ENCODE measurements at places on chromosomes 7 and 10.

DNA sequence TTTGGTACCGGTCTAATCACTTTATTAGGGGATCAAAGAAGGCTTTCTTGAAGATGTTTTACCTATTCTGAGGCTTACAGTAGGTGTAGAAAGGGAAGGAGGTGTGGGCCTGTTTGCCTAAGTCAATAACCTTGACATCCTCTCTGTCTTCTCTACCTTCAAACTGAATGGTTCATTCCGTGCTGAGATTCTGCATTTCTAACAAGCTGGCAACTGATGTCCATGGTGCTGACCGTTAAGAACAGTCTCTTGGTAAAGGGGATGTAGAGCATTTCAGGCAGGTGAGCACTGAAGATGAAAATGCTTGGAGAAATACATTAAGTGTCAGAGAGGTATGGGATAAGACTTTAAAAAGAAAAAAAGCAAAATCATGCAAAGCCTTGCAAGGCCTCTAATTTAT, 51.5 kb upstream of the DGKB start:
- no peak for DNase-seq

GRCh38 chr10:4848356-4849041, 22.5 kb downstream of the AKR1E2 start:
- no peak for DNase-seq

GRCh38 chr7:42214060-42214679, 22.8 kb downstream of the GLI3 start:
- no peak for DNase-seq

- DNase-seq, result no peak
These were observed 414.7 kb downstream of the DGKB start for GRCh38 chr7:14487701-14488395.

DNA sequence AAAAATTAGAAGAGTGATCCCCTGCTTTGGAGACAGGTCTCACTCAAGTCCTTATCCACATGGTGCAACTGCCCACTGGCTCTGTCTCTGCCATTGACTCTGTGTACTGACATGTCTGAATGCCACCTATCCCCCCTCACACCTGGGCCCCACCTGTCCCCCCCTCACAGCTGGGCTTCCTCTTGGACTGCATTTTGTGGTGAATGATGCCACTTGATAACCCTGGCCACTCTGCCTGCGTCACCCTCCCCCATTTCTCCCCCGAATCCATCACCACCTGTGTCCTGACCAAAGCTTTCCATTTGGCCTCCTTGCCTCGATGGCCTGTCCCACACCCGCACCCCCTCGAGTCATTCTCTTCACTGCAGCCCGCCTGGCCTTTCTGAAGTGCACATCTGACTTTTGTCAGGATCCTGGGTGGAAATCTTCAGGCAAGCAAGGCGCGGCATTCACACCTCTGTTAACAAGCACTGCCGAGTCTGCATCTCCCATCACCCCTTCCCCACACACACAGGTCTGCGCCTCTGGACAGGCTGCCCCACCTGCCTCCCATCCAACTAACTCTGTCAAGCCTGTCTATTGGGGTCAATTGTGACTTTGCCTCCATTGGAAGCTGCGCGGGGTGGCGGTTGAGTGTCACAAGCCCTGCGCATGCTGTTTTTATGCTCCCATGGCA, 175.3 kb upstream of the KLF14 start:
- no peak for DNase-seq

- DNase-seq, result no peak
These were observed 319 bp upstream of the GATA3 start for GRCh38 chr10:8054244-8054493.

DNA sequence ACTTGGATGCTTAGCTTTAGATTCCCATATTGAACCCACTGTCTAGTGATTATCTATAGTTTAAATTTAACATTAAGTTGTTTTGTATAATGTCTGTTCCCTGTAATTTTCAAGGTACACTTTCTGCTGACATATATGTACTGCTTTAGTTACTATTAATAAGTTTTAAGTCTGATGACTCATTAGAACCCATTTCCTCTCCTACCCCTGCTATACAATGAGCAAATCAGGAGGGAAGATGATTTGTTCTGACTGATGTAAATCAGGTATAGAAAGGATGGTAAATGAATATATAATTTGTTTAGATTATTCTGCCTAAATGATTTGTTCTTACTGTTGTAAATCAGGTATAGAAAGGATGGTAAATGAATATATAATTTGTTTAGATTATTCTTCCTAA, 691.8 kb downstream of the NXPH1 start:
- no peak for DNase-seq

DNA sequence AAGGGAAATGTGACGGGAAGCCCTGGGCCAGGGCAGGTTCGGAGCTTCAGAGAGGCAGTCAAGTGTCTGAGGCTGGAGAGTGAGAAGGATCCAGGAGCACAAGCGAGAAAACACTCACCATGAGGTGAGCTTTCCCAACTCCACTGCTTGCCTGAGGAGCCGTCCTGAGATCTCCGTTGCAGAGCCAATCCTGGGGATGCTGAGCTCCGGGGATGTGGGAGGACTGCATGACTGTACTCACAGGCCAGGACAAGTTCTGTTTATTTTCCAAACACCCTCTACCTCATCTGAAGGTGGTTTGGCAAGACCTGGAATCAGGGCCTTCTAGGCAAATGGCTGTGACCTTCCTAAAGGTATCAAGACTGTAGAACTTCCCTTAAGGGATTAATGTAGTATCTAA, 38.7 kb downstream of the GLI3 start:
- no peak for DNase-seq

GRCh38 chr10:70461397-70462348, 16.9 kb upstream of the PALD1 start:
- DNase-seq, result peak; percentile 57

- DNase-seq, result no peak
These were observed 140.5 kb downstream of the PRKAG2 start for GRCh38 chr7:151736403-151736909.

DNA sequence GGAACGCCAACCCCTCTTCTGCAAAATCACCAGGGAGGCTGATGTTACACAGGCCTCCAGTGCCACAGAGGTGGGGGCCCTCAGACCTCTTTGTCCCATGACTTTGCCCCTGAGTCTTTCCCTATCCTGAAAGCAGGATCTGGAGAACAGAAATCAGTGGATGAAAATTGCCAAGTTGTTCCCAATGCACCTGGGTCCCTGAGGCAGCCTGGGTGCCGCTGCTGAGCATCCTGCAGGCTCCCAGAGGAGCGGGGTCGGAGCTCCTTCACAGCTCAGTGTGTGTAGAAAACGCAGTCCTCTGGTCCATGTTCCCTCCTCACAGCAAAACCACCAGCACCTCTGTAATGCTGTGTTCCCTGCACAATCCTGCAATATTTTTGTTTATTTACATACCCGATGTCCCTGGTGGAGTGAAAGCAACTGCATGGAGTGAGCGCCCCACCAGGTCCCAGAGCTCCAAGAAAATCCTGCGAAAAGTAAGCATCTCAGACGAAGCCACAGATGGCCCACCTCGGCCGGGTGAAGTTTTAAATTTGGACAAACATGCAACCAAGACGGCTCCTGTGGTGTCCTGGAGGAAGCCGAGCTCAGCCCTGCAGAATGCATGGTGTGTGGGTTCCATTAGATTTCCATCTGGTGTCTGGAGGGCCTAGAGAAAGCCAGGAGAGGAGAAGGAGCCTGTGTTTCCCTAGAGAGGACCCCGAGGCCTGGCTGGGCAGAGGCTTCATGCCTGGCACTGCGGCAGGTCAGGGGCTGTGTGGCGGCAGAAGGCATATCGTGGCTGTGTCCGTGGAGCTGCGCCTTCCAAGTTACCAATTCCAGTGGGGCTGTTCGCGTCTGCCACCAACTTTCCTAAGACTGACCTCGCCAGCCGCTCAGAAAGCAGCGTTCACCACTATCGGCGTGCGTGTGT, 235.2 kb downstream of the WDR37 start:
- DNase-seq, result no peak

DNA sequence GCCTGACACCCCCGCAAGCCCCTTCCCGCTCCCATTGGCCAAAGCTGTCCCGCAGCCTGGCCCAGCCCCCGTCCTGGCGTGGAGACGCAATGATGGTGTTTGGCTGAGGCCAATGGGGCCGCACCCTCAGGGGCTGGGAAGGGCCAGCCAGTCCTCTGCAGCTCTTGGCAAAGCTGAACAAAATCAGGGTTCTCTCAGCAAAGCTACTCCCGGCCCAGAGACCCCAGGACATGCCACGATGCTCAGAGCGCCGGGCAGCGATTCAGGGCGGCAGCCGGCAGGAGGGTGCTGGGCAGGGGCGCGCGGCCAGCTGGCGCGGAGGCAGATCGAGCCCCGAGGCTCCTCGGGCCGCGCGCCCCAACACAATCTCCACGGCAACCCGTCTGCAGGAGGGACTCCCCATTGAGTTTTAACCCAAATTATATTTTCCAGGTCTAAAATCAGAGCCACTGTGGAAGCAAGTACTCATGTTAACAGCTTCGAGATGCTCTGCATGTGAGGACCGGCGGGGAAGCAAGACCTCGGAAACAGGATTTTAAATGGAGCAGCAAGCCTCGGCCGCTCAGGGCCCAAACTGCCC, 8.8 kb upstream of the CNPY1 start:
- no peak for DNase-seq

DNA sequence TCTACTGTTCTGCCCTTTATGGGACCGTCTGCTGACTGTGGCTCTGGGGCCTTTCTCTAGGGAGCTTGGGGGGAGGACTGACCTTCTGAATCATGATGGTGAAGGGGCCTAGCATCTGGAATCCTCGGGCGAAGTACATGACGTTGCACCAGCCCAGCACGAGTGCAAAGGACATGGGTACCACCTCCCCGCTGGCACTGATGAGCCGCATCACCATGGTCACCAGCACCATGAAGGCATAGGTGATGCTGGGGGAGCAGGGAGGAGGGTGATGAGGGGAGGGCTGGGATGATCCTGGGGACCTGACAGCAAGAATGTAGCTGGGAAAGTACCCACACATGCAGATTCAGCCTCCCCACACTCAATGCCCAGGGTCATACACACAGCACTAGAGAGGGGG, 11.1 kb downstream of the TRPV6 start:
- no peak for DNase-seq

- no peak for DNase-seq
These were observed 85.1 kb upstream of the KMT2C start for GRCh38 chr7:152520861-152521302.

DNA sequence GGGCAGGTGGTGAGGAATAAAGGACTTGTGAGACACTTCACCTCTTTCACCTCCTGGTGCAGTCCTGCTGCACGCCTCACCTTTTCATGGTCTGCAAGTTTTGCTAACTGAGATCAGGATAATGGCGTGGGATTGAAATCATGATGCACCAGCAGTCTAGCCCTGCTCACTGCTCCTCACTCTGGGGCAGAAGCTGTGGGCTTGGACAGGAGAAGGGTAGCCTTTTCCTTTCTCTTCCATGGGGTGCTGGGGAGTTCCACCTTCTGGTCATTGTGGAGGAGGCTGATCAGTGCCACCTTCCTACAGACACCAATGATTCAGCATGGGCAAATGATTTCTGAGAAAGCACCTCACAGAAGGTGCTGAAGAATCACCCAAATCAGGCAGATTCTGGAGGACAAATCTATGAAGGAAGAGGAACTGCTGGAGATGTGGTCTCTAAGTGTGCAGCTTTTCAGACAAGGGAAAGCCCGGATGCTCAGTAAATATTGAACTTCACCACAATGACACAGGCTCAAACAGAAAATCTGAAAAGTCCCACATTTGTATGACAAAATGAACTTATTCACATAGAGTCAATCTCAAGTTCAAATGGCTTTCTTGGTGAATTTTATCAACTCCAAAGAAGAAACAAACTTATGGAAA, 19.7 kb downstream of the MBL2 start:
- no peak for DNase-seq

GRCh38 chr10:9262770-9263169, 1208.3 kb downstream of the GATA3 start:
- no peak for DNase-seq

- DNase-seq, result no peak
These were observed 20.8 kb downstream of the GHRHR start for GRCh38 chr7:30984359-30985107.

DNA sequence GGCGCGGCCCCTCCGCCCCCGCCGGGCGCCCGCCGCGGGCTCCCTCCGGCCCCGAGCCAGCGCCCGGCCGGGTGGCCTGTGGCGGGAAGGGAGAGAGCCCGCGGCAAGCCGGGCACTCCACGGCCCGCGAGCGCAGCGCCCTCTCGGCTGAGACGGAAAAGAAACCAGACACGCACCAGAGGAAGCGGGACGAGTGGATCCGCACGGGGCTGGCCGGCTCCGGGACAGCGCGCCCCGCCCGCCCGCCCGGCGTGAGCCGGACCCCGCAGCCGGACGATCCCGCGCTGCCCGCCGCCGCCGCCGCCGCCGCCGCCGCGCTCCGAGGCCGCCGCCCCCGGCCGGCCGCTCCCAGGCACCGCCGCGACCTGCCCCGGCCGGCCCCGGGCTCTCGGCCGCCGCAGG, 300 bp downstream of the ARHGAP21 start:
- peak; percentile 24 for DNase-seq

DNA sequence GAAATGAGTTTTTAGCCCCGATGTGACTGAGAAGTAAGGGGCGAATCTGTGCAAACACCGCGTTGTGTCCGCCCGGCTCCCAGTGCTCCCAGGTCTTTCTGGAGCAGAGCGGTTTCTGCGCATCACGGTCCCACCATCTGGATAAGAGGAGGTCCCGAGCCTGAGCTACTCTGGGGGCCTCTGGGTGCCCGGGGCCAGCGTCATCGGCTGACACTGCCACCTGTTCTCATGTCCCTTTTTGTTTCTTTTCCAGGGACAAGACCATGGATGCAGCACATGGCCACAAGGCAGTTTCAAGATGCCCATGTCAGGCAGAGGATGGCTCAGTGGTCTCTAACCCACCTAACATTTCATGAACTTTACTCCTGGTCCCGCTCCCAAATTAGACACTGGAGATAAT, 24.9 kb downstream of the KLF6 start:
- no peak for DNase-seq

DNA sequence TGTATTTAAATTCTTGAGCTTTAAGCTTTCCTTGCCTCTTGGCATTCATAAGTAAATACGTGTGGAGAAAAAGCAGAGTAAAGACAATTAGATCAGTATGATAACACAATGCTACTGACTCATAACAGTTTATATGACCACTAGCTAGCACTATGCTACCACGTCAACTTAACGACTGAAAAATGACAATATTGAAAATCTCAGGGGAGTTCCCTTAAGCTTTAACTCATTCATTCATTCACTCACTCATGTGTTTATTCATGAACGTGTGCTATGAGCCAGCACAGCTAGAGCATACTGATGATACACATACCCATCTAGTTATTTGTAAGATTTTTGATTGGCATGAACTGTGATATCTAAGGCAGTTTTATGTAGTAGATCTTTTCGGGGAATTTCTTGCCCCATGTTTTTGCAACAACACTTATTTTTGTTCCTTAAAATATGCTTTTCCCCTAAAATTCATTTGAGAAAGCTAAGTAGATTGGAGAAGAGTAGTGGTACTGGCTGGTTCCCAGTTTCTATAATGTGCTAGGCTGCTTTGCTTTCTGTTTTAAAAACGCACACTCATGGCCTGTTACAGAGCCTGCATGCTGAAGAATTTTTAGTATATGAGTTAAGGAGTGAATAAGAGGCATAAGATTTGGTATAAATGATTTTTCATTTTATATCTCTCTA, 57.4 kb upstream of the ACBD5 start:
- no peak for DNase-seq

GRCh38 chr10:61024856-61025201, 80.8 kb upstream of the RHOBTB1 start:
- DNase-seq, result no peak
